ENCODE measurements at places on chromosomes 4 and X.

GRCh38 chr4:7200801-7201200, 8.5 kb downstream of the SORCS2 start:
- DNase-seq = no peak

DNA sequence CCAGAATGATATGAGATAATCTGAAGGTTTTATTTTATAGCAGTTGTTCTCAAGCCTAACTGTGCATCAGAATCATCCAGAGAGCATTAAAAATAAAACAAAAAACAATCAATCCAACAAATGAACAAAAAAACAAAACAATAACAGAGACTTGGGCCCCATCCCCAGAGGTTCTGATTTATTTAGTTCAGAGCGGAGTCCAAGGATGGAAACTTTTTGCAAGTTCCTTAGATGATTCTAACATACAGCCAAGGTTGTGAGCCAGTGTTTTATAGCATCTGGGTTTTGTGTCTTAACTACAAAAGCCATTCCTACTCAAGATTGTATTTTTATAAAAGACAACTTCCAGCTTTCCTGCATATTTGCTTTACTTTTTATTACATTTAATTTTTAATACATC, 59.4 kb upstream of the GRPR start:
- DNase-seq = no peak

DNA sequence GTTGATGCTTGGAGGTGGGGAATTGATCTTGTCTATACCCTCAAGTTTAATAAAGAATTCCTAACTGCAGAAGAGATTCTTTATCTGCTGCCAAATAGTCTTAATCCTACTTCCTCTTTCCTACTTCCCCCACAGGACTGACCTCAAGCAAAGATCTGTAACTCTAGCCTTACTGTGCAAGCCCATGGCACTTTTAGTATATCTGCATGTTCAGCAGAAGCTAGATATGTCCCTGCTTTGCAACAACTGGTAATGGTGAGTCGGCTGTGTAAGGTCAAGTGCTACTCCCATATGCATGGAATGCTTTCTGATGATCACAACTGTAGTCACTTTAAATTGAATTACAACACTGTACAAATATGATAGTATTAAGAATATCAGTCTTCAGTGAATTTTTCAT, 26.3 kb upstream of the PDS5A start:
- DNase-seq = no peak

DNA sequence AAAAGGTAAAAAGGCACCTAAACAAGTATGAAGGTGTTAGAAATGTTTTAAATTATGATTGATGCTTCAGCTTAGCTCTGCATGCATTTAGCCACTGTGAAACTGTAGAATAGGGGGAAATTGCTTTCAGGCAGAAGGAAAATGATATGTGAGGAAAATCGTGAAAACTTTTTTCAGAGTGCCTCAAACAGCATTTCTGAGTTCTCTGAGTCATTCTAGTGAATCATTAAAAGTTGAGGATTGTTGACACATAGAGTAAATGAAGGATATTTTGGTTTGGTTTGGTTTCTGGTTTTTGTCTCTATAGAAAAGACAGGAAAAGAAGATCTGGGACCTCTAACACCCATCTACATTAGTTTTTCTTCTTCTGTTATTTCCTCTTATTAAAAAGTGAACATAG, 332.5 kb upstream of the TRAM1L1 start:
- no peak for DNase-seq

DNA sequence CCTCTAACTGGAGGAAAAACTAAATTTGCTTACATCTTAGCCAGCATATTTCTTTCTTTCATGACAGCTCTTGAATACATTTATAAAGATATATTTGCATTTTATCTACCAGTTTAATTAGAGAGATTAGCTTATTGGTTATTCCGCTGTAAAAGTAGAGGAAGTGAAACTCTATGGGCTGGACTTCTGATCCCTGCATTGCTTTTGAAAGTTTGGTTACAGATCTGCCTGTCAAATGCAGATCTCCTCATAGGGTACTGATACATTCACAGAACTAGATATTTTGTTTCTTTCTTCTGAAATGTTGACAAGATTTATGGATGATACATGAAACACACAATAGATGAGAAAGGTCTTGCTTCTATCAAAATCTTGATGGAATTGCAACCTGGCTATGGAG, 581.4 kb upstream of the AADAT start:
- DNase-seq = no peak

DNA sequence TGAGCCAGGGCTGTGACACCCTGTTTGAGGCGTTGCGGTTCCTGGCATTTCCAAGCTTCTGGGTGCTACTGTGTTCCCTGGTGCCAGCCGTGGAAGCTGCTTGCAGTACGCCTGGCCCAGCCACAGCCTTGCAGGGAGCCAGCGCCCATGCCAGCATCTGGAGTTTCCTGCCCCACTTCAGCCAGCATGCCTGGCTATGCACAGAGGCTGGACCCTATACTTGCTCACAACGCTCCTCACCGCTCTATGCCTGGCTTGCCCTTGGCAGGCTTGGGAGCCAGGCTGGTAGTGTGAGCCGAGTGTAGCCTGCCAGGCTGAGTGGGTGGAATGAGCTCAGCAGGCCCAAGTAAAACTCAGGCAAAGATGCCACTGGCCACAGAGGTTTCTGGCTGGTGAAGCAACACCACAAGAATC, 22.4 kb downstream of the PRRG1 start:
- no peak for DNase-seq

DNA sequence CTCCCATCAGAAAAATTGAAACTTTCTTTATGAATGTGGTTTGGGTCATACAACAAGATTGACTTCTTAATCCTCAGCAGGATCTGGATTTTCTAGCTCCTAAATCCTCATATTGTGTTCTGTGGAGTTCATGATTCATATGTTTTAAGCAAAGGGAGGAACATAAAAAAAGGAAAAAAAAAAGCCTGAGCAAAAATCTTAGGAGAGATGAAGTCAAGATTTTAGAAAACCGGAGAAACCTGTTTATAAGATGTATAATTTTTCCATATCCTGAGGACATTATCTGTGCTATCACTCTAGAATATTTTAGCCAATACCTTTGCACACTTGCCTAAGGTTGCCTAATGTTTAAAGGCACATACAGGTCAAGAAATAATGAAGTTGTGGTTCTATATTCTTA, 7.0 kb upstream of the EREG start:
- no peak for DNase-seq

DNA sequence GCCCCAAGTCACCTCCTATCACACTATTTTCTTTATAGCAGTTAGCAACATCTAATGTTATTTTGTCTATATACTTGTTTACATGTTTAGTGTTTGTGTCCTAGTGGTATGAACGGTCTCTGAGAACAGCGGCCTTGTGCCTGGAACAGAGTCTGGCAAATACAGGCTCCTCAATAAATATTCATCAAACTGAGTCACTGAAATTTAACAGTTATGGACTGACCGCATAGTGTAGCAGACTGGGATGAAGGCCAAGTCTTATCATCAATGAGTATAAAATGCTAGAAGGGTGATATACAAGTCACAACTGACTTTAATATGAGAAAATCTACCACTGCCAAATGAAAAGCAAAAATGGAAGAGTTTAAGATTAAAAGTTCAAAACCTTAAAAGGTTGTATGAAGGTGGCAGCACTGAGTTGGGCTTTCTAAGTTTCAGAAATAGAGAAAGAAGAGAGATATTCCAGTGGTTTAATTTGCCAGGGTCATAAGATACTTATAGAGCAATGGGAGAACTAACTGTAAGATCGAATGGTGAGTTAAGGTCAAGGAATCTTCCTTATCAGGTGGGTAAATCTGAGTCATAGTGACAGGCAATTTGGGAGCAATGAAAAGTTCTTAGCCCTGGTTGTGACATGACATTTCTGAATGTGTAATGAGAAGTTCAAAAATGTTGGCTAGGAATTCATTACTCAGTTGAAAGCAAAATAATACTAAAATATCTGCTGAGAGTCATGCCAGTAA, 34.9 kb downstream of the ELOVL6 start:
- no peak for DNase-seq

GRCh38 chr4:168367065-168367464, 48.5 kb upstream of the DDX60 start:
- DNase-seq = no peak

- DNase-seq = no peak
Measured at GRCh38 chr4:141814499-141814898, 178.1 kb downstream of the IL15 start.

- no peak for DNase-seq
Measured at GRCh38 chr4:186644737-186645261, 78.9 kb downstream of the FAT1 start.

DNA sequence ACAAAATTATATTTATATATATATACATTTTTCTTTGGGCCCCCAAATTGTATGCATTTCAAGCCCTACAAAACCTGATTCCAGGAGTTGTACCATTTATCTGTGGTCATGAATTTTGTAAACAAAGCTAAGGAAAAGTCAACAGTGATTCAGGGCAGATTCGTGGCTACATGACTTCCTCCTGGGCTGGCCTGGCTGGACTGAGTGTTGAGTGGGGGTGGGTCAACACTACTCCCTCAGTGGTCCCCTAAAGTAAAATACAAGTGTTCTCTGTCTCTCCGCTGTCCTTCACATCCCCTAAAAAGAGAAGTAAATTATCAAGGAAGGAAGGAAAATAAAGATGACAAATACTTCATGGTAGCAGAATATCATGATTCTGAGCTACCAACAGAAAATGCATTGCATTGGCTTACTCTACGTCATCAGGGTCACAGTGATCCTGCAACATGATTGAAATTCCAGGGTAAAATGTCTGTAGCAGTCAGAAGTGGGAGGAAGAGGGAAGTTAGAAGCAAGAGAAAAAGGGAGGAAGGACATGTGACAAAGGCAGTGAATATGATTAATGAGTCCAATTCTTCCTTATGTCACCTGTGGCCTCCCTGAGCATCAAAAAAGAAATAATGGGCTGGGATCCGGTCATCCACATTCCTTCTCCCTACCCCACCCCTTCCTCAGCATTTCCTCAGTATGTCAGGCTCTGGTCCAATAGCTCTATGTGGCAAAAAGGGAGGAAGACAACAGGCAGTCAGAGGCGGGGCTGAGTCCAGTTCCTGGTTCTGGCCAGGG, 42.4 kb upstream of the MYOZ2 start:
- DNase-seq = no peak

- no peak for DNase-seq
Measured at GRCh38 chr4:53990641-53991040, 73.8 kb downstream of the CHIC2 start.

DNA sequence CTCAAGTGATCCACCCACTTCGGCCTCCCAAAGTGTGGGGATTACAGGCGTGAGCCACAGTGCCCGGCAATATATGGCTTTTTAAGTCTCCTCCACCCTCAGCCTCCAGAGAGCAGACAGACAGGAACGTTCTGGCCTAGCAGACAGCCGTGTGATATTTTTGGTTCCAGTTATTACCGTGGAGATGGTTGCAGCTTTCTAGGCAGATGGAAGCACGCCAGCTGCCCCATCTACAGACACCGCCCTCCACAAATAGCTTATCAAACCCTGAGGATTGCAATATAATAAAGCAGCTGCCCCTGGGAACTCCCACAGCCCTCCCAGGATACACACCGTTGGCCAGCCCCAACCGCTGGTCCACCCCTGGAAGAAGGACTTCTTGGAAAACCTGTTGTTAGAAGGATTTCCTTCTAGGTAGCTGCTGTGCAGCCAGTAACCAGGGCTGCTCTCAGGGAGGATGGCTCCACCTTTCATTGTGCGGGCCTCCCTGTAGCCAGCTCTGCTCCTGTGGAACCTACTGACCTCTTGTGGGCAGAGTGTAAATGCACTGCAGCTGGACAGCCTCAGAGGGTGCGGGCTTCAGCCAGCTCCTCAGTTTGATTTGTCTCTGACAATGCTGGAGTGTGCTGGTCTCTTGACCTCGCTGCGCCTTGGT, 44.0 kb downstream of the SLC25A5 start:
- peak; percentile 39 for DNase-seq

DNA sequence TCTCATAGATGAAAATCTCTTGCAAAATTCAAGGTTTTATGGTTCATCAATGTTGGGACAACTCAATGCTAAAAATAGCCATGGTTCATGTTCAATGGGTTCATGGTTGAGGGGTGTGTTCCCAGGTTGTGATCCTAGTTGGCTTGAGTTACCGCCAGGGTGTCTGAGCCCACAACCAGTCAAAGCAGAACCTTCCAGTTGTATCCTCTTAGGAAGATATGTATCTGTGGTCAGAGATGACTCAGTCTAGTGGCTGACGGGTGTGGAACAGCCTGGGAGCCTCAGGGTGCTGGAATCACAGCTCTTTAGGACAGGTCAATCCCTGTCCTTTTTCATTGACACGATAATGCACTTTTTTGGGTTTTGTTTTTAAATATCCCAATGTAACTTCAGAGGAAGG, 192.3 kb upstream of the NR3C2 start:
- DNase-seq = no peak

DNA sequence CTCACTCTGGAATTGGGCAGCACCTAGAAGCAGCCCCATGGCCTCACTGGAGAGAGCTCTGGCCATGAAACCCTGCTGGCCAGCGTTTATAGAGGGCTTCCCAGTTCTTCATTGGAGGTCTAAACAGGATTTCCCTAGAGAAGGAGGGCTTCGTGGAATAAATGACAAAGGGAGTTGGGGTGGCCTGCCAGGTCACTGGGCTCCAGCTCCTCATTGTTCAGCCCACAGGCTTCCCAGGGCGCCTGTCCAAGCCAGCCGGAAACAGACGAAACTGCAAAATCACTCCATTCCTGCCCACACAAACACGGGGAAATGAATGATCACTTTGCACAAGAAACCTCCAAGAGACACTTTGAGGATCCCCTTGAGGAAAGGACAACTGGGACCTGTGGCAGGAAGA, 189.7 kb downstream of the TSPAN5 start:
- DNase-seq = no peak

DNA sequence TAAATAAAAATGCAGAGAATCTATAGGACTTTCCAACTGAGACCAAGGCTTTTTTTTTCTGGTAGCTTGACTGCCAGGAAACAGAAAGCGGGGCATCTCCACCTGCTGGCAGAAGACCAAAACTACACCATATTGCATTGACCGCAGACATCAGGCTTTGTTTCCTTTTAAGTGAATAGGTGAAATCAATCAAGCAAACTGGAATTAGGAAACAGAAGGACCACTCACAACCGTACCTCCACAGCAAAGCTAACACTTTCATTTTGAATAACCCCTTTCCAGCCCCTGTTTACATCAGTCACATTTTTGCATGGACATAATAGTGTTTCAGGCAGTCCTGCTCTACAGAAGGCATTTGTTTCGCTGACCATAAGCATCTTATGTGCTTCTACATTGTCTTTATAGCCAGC, 218.2 kb downstream of the IDS start:
- DNase-seq = peak; percentile 33

GRCh38 chrX:133054761-133055405, 42.0 kb downstream of the USP26 start:
- DNase-seq = no peak

- DNase-seq = no peak
Measured at GRCh38 chrX:26019386-26019785, 118.8 kb upstream of the MAGEB18 start.

GRCh38 chr4:184747034-184747830, 13.3 kb upstream of the CENPU start:
- DNase-seq = peak; percentile 68

All from liver (tissue), 10 donors.